ENCODE measurements at places on chromosomes 3 and 15. TPM values are rescaled to one million over a fixed set of nuclear protein-coding genes. Genes with fewer than 3 reads are reported as not detected.

- no peak for DNase-seq
Measured at GRCh38 chr3:58519668-58520402, 17.2 kb downstream of the ACOX2 start.

DNA sequence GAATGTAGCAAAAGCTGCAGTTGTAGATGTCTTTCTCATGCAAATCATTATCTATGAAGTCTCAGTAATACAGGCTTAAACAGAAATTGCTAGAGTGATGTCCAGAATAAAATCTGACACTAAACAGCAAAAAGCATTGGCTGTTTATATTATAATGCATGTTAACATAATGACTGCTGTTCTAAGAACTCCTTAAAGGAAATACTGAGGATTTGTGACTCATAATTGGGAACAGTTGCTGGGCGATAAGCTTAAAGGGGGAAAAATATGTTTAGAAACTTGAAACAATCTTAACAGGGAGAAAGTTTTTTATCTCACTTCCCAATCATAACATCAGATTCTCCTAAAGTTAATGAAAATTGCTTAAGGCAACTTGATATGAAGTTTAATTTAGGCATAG lies 17.5 kb downstream of the TIPARP start:
- peak; percentile 51 for DNase-seq

GRCh38 chr15:36960179-36960946 lies 140.0 kb downstream of the MEIS2 start:
- no peak for DNase-seq

GRCh38 chr3:122754929-122755328 lies 38.7 kb downstream of the HSPBAP1 start:
- peak; percentile 66 for DNase-seq

The SLC35G2 gene
- total RNA-seq: 13.7 TPM

The CCDC39 gene
- total RNA-seq: 0.10 TPM

Data from renal cortical epithelial cell (primary cell).